Testis (tissue), 5 donors: ENCODE measurements at places on chromosomes 2 and 18.
A peak's percentile ranks its signal among the peaks of the same experiment; 100 is the strongest.

GRCh38 chr2:104025295-104025694 is 828.6 kb upstream of the POU3F3 start:
- DNase-seq = no peak

- no peak for DNase-seq
These were observed 2.6 kb upstream of the TBC1D8 start for GRCh38 chr2:101153787-101154186.

GRCh38 chr2:104443145-104443544 is 410.8 kb upstream of the POU3F3 start:
- DNase-seq = no peak

DNA sequence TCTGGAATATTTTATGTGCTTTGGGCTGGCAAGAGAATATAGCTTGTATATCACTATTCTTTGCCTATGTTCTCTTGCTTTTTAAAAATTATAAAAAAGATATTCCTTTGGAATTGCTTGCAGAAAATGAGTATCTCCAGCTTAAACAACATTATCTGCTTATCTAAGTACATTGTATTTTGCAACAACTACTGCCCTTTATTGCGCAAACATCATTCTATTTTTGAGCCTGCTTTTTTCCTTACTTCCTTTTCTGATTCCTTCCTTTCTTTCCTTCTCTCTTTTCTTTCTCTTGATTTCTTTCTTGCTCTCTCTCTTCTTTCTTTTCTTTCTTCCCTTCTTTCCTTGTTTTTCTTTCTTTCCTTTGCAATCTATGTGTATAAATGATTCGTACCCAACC is 74.0 kb downstream of the UNC80 start:
- DNase-seq = no peak

DNA sequence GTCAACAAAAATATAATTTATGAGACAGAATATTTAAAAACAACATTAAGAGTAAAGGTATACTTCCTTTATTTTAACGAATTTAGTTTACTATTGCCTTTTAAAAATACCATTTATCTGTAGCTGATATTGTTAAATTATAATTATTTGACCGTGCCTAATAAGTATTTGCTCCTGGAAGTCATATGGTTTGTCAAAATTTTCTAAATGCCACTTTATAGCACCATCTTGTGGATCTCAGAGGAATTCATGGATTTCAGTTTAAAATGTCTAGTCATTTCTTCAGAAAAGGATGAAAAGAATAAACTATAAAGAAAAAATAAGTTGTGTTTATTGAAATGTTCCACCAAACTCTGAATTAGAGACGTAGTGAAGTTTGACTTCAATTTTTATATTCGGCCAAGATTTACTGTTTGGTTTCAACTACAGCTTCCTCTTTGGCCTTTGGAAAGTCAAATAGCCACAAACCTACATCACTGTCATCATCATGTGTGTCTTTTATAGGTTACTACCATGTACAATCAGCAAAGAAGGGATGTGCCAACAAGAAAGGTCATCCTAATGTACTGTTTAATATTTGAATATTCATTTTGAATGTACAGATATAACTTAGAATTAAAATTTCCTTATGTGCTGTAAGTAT is 10.3 kb upstream of the FTCDNL1 start:
- no peak for DNase-seq

GRCh38 chr2:236875906-236876505 is 209.7 kb upstream of the COPS8 start:
- no peak for DNase-seq

- peak; percentile 28 for DNase-seq
These were observed 464 bp downstream of the CYBRD1 start for GRCh38 chr2:171522788-171523087.

GRCh38 chr2:139911160-139911559 is 1131.0 kb upstream of the NXPH2 start:
- no peak for DNase-seq

- DNase-seq = no peak
These were observed 166.9 kb downstream of the ETAA1 start for GRCh38 chr2:67564076-67564475.

- DNase-seq = peak; percentile 48
These were observed 28.9 kb upstream of the IER3IP1 start for GRCh38 chr18:47204908-47205522.

DNA sequence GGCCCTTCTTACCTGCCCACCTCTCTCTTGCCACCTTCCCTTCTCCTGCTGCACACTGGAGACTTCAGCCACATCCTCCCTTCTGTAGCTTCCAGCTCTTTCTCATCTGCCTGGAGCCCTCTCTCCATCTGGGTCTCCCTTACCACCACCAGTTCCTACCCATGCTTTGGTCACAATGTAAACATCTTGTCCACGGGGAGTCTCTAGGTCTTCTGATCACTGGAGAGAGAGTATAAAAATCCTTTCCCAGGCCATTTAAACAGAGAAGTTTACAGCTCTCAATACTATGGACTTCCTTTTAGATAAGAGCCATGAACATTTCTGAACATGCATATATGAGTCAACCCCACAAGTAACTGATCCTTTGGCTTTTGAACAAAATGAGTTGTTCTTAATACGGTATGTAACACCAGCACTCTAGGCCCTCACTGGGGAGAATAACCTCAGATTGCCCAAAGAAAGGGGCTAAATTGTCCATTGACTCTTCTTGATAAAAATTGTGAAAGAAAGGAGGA is 5.8 kb downstream of the ARHGAP25 start:
- no peak for DNase-seq

DNA sequence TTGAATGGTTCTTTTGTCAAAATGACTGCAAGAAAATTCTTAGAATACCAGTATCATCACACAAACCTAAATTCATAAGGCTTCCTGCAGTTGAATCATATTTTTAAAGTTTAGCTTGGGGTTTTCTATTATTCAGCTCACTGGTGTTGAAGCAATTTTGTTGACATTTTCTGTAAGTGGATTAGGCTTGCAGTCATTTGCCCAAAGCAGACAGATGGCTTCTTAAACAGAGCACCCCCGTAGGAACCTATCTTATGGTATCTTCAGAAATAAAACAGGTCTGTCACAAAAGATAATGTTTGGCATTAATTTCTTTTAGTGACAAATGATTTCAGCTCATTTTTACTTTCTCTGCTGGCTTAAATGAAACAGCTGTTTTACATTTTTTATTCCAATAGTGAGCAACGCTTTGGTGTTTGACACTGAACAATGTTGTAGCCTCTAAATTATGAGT is 331.1 kb downstream of the PLCL1 start:
- no peak for DNase-seq

- DNase-seq = no peak
These were observed 23.8 kb downstream of the RTTN start for GRCh38 chr18:70181725-70182124.

- DNase-seq = no peak
These were observed 40.3 kb upstream of the KCNJ13 start for GRCh38 chr2:232816657-232817056.

DNA sequence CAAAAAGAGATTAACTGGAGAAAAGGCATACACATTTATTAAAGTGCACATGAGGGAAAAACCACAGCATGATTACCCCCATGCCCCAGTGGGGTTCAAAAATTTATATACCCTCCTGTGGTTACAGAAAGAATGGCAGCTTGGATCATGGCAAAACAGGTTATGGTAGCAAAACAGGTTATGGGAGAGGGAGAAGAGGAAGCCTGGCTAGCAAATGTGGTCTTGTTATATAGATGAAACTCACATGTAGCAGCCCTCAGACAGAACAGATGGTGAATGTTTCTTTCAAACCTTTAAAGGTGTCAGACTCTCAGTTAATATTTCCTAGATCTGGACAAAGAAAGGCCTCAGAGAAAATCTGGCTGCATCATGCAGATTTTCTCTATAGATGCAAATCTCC is 178.2 kb upstream of the ZC3H15 start:
- DNase-seq = no peak

DNA sequence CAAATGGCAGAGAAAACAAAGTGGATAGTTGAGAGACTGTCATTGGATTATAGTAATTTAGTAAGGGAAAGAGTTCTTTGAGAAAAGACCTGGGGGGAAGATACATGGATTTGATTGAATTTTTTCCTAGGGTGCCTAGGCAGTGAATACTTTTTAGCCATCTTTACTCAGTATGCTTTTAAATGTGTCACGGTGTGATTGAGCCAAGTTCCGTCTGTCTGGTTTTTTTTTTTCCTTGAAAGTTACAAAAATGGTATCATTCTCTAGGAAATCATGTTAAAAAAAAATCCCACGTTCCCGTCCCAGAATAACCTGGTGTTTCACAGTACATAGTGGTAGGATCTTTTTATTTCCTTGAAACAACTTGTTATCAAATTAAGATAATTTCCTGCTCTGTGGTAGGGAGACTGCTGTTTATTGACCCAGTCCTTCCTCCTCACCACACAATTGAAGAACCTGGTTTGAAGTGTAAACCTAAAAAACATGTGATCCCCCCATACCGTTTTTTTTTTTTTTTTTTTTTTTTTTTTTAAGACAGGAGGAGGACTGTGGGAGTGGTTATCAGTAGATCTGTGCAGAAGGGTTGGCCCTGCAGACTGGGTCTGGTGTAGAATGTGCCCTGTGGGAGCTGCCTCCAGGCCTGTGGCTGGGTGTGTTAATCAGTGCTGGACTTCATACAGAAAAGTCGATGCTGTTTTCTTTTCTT is 55.1 kb downstream of the DGKD start:
- DNase-seq = peak; percentile 58

DNA sequence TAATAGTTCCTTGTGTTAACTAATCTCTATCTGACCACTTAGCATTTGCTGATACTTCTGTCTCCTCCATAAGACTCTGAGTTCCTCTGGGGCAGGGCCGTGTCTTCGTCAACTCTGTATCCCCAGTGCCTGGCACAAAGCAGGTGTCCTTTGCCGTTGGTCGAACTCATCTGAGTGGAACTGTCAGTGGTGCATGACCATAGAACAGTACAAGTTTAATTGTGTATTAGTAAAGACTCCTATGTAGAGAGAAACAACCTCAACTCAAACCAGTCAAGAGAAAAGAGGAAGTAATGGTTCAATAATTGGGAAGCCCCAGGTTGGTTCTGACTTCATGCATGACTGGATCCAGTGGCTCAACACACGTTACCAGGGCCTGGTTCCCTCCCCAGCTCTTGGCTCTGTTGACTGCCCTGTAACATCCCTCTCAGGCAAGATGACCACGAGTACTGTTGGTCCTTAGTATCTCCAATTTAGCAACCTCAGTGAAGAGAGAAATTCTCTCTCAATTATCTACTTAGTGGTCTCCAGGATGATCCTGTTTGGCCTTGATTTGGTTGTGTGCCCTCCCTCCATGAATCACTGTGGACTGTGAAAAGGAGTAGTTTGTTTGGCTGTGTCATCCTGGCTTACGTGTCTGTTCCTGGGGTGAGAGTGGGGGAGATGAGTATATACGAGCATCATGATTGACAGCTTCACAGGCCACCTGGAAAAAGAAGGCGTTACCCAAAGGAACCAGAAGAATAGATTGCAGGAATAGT is 58.5 kb upstream of the MSH6 start:
- no peak for DNase-seq

DNA sequence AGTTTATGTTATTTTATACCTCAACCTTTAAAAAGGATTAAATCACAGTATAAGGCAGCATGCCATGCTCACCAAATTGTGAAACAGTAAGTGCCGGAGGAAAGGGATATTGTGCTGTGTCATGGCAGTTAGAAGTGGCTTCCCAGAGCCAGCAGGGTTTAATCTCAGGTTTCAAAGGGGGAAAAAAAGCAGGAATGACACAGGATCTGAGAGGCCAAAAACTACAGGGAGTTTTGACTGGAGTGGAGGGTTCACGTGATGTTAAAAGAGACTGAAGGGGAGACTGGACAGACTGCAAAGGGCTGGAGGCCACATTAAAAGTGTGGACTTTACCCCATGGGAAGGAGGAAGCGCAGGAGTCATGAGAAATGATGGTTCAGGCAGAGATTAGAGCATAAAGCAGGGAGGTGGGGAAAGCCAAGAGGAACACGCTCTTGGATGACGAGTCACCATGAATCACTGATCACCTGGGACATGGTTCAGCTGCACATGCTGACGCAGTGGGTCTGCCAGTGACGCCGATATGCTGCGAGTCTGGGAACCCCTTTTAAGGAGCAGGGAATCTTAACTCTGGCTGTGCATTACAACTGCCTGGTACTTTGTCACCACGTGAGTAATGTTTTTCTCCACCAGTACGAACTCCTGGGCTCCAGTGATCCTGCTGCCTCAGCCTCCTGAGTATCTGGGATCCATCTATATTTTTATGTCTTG is 6.1 kb downstream of the CHMP1B start:
- no peak for DNase-seq

DNA sequence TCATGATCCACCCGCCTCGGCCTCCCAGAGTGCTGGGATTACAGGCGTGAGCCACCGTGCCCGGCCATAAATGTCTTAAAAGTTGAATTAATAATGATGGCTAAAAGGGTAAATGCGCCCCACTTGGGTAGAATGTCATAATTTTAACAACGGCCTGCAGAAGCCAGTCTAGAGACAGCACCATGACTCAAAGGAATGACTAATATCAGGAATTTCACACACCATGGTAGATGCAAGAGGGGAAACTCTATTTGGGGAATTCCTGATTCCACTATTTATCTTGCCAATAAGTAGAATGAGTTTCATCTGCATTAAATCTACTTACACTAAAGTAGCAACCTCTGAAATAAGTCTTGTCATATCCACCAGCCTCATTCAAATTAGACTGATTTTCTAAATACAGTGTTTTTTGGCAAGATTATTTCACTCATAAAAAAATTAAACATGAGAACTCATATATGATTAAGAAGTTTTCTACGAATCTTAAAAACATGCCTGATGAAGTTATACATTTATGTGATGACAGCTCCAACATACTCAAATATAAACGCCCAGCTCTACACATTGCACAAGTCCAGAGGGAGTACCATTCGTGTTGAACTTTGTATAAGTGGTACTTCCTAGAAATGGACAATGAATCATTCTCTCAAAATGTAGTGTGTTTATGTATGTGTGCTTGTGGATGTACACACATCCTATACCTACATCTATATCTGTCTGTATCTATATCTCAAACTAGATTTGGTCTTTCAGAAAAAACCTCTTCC is 309.7 kb downstream of the IRS1 start:
- no peak for DNase-seq

- DNase-seq = peak; percentile 72
These were observed 626 bp upstream of the SLC1A4 start for GRCh38 chr2:64988420-64989125.

GRCh38 chr2:215465256-215465655 is 29.4 kb upstream of the FN1 start:
- no peak for DNase-seq

DNA sequence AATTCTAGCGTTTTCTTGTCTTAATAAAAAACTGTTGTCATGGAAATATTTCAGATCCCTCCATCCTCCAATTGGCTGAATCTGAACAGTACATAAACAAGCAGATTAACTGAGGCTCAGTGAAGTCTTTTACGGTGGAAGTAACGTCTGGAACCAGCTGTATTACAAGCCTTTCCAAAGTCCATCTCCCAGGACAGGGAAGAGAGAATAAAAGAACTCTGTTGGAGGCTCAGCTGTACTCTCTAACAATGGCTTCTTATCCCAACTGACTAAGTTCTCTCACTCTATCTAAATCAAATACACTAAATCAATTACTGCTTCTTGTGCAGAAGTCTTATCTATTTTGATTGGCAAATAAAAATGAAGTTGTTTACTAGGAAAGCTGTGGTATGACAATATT is 19.9 kb upstream of the NEDD4L start:
- DNase-seq = no peak
